ENCODE measurements at places on chromosomes 3 and 15. TPM values are rescaled to one million over a fixed set of nuclear protein-coding genes. Genes with fewer than 3 reads are reported as not detected.

- no peak for DNase-seq
Measured at GRCh38 chr3:76442374-76442915, 597.5 kb upstream of the ROBO2 start.

GRCh38 chr15:71098920-71099319 lies 16.4 kb upstream of the THSD4 start:
- no peak for DNase-seq

Gene SLC22A13
- total RNA-seq: 0.29 TPM

Gene RPS27L
- 173 TPM for total RNA-seq

Gene UBA5
- 45.7 TPM for total RNA-seq

DNA sequence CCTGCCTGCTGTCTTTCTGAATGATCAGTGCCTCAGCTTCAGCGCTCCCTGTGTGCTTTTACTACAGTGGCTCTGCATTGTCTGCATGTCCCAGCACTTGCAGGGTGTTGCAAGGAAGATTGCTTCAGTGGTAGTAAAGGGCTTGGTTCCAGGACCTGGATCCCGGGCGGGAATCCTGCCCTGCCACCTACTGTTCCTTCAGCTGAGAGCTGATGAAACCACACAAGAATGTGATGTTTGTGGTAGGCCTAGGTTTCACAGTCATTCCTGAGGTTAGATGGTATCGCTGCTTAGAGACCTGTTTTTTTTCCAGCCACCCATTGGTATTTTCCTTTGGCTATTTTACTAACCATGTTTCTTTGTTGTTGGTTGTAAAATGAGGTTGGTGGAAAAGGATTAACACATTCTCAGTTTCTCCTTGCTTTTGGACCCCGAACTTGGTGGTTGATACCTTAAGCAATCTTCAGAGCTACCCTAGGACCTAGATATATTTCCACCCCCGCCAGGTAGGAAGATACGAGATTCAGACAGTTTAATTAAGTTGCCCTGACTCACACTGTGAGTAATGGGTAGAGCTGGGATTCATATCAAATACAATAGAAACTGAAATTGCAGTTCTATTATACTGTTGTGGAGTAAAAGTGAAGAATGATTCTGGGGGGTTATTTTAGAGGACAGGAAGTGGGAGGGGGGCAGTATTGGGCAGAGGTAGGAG lies 11.4 kb downstream of the GPR87 start:
- DNase-seq: peak; percentile 85

GRCh38 chr3:108152274-108152673 lies 61.4 kb upstream of the CD47 start:
- no peak for DNase-seq

GRCh38 chr3:24220859-24221657 lies 273.6 kb downstream of the THRB start:
- DNase-seq: peak; percentile 94

Data from LHCN-M2 (cell line).